NCI-H2081 (cell line): ENCODE measurements at places on chromosomes 11 and 22.

DNA sequence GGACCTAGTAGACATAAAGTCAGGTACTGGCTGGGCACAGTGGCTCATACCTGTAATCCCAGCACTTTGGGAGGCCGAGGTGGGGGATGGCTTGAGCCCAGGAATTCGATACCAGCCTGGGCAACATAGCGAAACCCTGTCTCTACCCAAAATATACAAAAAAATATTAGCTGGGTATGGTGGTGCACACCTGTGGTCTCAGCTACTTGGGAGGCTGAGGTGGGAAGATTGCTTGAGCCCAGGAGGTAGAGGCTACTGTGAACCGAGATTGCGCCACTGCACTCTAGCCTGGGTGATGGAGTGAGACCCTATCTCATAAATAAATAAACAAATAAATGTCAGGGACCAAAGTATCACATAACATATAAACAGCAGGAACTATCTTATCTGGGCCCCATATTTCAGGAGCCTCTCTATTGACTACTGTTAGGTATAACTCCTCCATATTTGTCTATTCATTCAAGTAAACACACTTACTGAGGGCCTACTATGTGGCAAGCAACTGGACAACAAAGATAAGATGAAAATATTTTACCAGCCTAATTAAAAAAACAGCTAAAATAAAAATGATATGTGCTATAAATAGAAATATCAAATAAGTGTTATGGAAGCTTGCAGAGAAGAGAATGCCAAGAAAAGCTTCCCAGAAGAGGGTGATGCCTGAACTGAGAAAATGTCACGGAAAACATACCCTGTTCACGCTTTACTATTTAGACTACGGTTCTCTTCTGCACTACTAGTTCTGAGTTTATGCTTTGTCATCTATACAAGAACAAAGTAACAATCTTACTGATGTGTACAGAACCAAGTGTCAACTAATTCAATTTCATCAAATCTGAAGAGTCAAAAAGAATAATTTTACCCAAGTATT lies 2.0 kb downstream of the NUP98 start:
- no peak for DNase-seq

- DNase-seq = no peak
These were observed 195.4 kb upstream of the ARHGAP20 start for GRCh38 chr11:110907629-110908028.

DNA sequence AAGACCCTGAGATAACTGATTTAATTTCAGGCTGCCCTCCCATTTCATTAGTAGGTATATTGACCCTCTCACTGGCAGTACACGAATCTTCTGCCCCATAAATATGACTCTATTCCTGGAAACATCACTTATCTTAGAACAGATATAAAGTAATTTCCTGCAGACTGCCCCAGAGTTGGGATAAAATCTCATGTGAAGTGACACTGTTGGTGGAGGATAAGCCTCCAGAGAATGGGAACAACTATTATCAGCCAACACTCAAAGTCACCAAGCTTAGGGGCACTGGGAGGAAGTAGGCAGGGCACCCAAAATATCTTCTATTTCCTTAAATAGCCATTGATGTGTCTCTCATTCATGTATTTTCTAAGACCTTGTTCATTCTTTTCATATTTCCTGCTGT lies 8.2 kb downstream of the OR51B5 start:
- no peak for DNase-seq

DNA sequence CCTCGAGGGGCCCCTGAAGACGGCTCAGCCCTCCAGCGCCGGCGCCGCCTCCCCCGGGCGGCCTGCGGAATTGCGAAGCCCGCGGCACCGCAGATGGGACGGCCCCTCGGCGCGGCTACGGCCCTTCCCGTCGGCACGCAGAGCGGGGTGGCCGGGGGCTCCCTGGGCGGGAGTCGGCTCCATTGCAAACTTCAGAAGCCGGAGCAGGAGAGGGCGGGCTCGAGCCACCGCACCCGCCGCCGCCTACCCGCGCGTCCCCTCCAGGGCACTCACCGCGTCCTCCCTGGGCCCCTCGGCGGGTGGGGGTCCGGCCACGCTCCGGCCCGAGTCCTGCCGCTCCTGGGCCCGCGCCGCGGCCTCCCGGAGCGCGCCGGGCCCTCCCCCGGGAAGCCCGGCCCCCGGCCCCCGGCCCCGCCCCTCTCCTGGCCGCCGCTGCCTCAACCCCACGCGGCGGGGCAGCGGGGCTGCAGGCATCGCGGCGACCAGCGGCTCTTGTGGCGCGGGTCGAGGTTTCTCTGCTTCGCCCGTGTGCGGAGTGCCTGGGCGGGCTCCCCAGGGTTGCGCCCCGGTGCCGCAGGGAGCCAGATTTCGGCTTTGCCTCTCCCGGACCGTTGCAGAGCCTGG lies at the start of gene PACSIN3:
TSS of gene PACSIN3 (minus strand) at position 359 of the 624 bp plus-strand sequence. CDS start 3,707 bp downstream, outside the sequence.
- DNase-seq = peak; percentile 19

DNA sequence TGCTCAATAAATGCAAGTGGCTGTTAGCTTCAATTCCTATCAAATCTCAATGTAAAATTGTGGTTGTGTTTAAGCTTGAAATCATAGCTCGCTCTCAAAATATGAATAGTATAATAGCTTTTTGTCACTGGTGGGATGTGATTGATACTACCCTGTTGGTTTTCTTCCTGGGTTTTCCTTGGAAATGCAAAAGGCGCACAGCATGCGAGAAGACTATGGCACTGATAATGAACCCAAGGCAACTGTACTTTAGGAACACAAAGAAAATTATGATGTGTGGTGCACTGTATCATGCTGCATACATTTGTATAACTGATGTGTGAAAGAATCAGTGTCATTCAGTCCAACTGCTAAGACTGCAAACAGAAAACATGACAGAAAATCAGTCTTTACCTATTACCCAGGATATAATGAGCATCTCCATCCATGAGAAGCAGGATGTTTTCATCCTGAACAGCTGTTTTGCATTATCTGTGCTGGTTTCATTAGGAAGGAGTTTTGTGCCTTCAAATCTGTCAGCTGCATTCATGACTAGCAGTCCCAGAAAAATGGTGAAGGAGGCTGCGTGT lies 101.2 kb downstream of the TRPC6 start:
- DNase-seq = no peak

- DNase-seq = no peak
These were observed 4.5 kb downstream of the RAB36 start for GRCh38 chr22:23149743-23150238.

DNA sequence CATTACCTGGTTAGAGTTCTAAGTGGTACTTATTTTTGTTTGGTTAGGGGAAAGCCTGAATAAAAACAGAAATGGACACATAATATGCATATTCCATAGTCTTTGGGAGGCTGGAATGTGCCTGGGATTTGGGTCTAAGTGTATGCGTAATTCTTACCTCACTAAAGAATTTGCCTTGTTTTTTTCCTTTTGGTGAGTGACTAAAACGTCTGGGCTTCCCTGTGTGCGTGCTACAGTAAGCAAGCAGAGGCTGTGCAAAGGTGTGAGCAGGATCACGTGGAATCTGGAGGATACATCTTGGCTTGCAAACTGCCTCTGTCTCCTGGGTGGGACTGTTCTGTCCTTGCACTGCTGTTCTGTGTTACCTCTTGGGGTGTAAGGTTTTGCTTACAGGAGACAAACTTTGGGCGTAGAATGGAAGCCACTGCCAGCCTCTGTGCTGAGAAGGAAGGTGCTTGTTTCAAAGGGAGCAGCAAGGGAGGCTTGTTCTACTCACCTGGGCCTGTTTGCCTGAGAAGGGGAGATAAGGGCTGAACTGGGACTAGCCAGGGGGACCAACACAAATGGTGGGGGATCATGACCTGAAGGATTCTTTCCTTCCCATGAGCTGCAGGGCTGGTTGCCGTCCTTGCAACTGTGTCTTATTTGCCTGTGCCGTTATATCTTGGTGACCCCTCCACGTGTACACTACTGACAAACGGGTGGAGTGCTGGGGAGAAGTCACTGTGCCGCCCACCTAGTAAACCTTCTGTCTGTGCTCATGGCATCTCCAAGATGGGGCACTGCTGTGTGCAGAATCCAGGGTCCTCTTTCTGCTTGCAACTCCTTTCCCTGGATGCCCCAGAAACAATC lies 4.5 kb downstream of the NEAT1 start:
- DNase-seq = no peak

DNA sequence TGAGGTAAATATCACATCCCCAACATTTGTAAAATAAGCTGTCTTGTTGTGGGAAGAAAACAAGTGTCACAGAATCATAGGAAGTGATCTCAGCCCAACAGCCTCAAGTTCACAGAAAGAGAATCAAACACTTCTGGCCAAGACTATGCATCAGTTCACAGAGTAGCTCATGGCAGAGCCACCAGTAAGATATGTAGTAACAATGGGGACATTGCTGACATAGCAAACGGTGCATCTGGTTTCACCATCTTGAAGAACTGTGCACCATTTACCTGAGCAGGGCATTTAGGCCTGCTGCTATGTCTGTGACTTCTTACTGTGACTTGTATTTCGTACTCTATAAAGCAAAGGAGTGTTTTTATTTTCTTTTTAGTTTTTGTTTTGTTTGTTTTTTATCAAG lies 585.3 kb upstream of the FAT3 start:
- no peak for DNase-seq

DNA sequence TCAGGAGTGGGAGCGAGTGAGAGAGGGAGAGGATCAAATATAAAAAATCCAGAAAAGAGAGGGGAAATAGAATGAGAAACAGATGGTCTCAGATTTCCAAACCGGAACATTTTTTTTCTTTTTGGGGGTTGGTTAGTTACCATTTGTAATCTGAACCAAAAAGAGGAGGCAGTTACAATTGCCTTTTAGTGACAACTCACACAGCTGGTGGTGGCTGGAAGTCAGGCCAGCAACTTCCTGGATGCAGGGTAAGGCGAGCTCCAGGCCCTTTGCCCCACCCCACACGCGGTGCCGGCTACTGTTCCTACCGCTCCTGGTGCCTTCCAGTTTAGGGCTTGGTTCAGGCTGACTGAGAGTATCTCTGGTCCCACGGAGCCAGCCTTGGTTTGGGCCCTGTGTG lies 21.0 kb upstream of the UBASH3B start:
- DNase-seq = peak; percentile 4

GRCh38 chr11:65611758-65612603 lies 2.0 kb downstream of the MAP3K11 start:
- DNase-seq = no peak

DNA sequence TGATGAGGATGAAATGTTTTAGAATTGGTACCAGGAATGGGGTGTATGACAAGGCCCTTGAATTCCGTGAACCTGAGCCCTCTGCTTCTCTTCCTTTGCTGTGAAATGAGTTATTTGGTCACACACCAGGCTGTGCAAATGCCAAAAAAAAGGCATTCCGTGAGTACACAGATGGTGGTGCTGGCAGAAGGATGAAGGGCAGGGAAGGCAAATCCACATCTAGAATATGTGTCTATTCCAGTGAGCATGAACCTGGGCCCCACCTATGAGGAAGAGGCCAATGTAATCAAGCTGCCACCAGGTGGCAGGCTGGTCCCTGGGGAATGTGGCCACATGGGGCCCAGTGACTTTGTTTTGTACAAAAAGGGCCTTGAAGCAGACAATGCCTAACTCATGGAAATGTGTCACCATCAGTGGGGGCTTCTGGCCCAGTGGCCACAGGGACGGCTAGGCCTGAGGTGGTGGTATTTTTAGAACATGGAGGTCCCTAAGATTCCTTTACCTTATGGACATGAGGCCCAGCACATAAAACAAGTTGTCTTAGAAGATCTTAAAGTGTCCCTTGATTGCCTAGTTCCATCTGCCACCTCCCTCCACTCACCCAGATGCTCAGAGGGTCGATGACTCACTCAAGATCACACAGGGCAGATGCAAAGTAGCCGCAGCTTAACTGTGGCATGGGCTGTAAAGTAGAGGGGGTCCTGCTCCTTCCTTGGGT lies 3.9 kb upstream of the RNF215 start:
- DNase-seq = peak; percentile 62

DNA sequence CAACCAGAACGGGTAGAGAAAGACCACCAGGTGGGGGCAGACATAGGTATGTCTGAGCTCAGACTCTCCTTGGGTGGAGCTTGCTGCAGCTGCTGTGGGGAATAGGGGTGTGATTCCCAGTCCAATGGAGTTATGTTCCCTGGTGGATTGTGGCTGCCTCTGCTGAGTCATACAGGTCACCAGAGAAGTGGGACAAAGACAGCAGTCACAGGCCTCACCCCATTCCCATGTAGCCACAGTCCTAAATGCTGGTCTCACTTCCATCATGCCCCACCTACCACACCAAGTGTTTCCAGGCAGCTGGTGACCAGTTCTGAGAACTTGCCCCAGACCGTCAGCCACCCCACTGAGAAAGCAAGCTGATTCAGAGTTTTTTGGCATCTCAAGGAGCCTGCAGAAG lies 17.5 kb downstream of the OR52E5 start:
- no peak for DNase-seq

GRCh38 chr11:35142481-35143075 lies 3.6 kb downstream of the CD44 start:
- DNase-seq = no peak

- peak; percentile 36 for DNase-seq
These were observed 95.1 kb upstream of the PLET1 start for GRCh38 chr11:112355726-112356125.
